Psoas muscle (tissue), 8 donors: ENCODE measurements at places on chromosomes 1 and 21. TPM values are rescaled to one million over a fixed set of nuclear protein-coding genes. Genes with fewer than 3 reads are reported as not detected.

HPCAL4 gene
- total RNA-seq: 3.1 TPM

HAX1 gene
- total RNA-seq: 148 TPM

LCE1E gene
- not detected for total RNA-seq

OR2T29 gene
- not detected for total RNA-seq

RABIF gene
- 7.0 TPM for total RNA-seq

NUP210L gene
- total RNA-seq: 0.05 TPM

DNA sequence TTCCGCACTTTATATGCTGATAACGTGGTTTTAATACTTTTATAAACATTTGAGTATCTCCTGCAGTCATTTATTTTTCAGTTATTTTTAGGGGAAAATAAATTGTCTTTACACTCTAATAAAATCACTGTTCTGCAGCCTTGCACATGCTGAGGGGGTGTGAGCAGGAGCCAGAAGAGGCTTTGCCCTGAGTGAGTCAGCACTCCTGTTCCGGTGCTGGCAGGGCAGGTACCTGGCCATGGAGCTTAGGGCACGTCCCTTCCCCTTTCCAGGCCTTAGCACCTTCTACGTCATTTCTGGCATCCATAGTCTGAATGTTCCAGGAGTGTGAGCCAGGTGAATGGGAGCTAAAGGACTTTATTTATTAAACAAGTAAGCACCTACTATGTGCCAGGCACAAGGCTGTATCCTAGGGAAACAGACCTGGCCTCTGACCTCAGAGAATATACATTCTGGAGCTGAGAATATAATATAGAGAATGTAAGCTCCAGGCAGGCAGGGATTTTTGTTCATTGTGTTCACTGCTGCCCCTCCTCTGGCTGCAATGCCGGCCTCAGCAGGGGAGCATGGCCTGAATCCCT is 402.9 kb downstream of the PTPRU start:
- no peak for DNase-seq
- H3K27me3 ChIP-seq: no peaks in the 10 kb centered on the region
- no peaks in the 10 kb centered on the region for H3K4me1 ChIP-seq
- H3K4me3 ChIP-seq: no peak overlapping the region

GRCh38 chr1:201937624-201938213 is 8.6 kb downstream of the LMOD1 start:
- DNase-seq: no peak
- no peak overlapping the region for H3K4me3 ChIP-seq
- H3K27ac ChIP-seq: peak overlapping the region; percentile 86
- H3K4me1 ChIP-seq: peaks cover 33% of the 10 kb centered on the region

- H3K36me3 ChIP-seq: no peaks in the 10 kb centered on the region
- no peaks in the 10 kb centered on the region for H3K27me3 ChIP-seq
- no peak overlapping the region for H3K4me3 ChIP-seq
- no peak overlapping the region for H3K27ac ChIP-seq
Measured at GRCh38 chr1:223825767-223826748, 19.7 kb downstream of the TP53BP2 start.

DNA sequence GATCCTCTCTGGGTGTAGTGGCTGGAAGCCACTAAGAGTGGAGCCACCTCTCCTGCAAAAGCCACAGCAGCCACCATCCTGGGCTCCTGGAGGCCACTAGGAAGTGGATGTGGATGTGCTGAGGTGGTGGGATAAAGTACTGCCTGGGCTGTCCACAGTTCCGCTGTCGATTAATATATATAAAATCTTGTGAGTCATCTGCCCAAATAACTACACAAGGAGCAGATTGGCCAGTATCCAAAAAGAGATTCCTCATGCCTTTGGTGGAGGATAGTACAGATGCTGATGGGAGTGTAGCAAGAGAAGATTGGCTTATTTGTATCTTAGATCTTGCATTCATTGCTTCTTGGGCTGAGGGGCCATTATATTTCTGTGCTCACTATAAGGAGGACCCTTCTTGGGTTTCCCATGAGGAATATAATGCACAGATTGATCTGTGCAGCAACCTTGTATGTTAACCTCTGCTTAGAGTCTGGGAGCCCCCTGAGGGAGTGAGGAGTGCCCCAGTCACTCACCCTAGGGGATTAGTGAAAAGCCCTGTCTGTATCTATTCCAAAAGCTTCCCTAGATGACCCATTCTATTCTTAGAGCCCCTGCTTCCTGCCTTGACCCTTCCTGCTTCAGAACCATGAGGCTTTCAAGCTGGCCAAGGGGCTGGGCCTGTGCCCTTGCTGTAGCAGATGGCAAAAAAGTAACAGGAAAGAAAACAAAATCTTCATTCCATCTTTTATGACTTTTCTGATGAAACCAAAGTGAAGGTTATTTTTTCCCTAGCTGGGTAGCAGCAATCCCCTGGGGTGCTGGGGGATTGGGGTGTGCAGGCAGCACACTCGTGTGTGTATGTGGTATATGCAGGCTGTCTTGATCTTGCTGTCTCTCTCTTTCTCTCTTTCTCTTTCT is 31.7 kb downstream of the RCSD1 start:
- H3K4me1 ChIP-seq: peaks cover 80% of the 10 kb centered on the region
- peak overlapping the region; percentile 93 for H3K27ac ChIP-seq
- H3K36me3 ChIP-seq: no peaks in the 10 kb centered on the region
- no peak overlapping the region for H3K4me3 ChIP-seq

- no peaks in the 10 kb centered on the region for H3K4me1 ChIP-seq
- H3K4me3 ChIP-seq: no peak overlapping the region
- no peak overlapping the region for H3K27ac ChIP-seq
- H3K36me3 ChIP-seq: no peaks in the 10 kb centered on the region
- DNase-seq: no peak
Measured at GRCh38 chr1:217721692-217722091, 90.5 kb downstream of the SPATA17 start.

DNA sequence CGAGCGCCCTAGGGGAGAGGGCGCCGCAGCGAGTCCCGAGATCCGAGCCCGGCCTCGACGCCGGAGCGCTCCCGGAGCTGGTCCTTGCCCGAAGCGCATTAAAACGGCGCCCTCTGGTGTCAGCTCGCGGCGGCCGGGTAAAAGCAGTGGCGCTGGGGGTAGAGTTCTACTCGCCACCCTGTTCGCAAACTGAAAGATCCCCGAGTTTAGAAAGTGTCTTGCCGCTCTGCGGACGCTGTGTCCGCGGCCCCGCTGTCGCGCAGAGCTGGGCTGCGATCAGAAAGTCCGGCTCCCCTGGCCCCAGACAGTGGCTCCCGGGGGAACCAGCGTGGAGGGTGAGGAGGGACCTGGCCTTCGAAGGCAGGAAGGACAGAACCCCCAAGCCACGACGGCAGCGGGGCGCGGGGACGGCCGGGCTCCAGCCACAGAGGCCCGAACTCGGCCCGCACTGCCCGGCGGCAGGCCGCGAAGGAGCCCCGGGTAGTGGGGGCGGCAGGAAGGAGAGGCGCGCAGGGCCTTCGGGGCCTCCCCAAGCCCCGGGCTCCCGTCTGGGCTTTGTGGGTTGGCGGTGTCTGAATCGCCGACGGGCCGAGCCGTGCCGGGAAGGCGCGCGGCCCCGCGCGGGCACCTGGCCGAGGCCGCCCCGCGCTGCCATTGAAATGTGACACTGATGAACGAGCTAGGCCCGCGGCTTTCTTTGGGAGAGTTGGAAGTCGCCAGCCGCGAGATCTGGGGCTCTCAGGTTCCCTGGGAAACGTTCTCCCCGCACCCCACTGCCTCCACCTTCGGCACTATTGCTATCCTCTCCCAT is 39.1 kb upstream of the NFIA start:
- H3K27ac ChIP-seq: peak overlapping the region; percentile 67
- no peaks in the 10 kb centered on the region for H3K27me3 ChIP-seq
- H3K4me3 ChIP-seq: peak overlapping the region; percentile 57
- DNase-seq: peak; percentile 95
- H3K4me1 ChIP-seq: no peaks in the 10 kb centered on the region
- H3K36me3 ChIP-seq: no peaks in the 10 kb centered on the region

- peaks cover 21% of the 10 kb centered on the region for H3K36me3 ChIP-seq
- H3K27me3 ChIP-seq: no peaks in the 10 kb centered on the region
- DNase-seq: no peak
- H3K27ac ChIP-seq: no peak overlapping the region
- no peak overlapping the region for H3K4me3 ChIP-seq
Measured at GRCh38 chr1:180949616-180950000, 36.9 kb downstream of the KIAA1614 start.

DNA sequence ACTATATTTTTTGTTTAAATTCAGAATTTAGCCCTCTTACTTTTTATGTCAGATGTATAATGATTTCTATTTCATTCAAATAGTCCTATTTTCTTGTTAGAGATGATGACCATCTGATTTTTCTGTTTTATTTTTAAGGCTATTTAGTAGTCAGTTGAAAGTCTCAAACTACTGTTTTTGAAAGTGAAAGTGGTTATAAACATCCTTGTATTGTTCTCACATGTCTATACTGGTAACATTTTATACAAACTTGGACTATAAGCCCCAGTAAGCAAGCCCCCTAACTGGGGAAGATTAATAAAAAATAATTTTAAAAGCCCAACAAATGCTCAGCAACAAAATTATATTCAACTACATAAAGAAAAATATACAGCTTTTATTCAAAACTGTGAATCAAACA is 271.3 kb upstream of the RGS18 start:
- no peak overlapping the region for H3K4me3 ChIP-seq
- no peaks in the 10 kb centered on the region for H3K36me3 ChIP-seq
- no peak for DNase-seq
- H3K27ac ChIP-seq: no peak overlapping the region
- H3K27me3 ChIP-seq: no peaks in the 10 kb centered on the region

GRCh38 chr1:44812822-44813543 is 4.7 kb downstream of the BTBD19 start:
- peak overlapping the region; percentile 96 for H3K27ac ChIP-seq
- no peaks in the 10 kb centered on the region for H3K27me3 ChIP-seq
- H3K36me3 ChIP-seq: no peaks in the 10 kb centered on the region
- H3K4me3 ChIP-seq: peak overlapping the region; percentile 72
- peaks cover 11% of the 10 kb centered on the region for H3K4me1 ChIP-seq
